ENCODE measurements at places on chromosomes 3 and 15.

GRCh38 chr15:48928877-48929538 is 34.7 kb downstream of the SHC4 start:
- no peak for DNase-seq

GRCh38 chr3:49716691-49717210 is 2.7 kb downstream of the AMIGO3 start:
- no peak for DNase-seq

DNA sequence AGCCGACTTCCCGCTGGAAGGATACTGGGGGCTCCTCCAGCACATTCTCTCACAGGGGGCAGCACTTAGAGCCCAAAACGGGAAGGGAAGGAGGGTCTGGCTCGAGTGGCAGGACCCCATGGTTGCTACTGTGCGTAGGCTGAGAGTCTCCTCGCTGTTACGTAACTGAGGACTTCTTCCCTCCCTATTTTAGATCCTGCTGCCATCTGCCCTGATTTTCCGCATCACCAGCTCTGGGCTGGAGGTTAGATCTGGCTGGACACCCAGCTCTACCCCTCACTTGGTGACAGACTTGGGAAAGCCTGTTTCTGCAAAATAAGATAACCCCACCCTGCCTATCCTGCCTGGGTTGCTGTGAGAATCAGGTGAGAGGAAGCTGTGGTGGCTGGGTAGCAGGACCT is 47.7 kb downstream of the BDH1 start:
- DNase-seq = no peak

DNA sequence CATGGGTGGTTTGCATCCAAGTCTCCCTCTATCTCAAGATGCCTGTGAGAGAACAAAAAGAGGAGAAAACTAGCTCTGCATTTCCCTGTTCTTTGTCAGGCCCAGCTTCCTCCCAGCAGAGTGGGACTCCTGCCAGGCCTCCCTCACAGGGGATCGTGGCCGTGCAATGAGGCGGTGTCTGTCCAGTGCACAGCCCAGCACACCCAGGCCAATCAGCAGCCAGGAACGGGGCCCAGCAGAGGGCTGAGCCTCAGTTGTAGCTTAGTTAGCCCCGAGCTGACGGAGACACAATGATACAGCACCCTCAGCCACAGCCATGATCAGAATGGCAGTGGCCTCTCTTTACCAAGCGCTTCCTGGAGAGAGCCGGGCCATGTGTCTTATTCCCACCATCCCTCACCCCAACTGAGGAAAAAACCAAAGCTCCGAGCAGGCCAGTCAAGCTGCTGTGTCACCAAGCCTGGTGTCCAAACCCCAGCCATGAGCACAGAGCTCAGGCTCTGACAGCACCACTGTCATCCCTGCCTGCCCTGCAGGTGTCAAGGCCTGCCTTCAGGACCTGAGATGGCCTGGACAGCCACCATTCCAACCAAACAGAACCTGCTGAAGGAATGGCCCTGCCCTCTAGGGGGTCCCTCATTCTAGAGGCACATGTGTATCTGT is 71.1 kb downstream of the DNAJB8 start:
- DNase-seq = peak; percentile 32

- no peak for DNase-seq
Observed at GRCh38 chr15:31303726-31304648, 22.6 kb upstream of the KLF13 start.

DNA sequence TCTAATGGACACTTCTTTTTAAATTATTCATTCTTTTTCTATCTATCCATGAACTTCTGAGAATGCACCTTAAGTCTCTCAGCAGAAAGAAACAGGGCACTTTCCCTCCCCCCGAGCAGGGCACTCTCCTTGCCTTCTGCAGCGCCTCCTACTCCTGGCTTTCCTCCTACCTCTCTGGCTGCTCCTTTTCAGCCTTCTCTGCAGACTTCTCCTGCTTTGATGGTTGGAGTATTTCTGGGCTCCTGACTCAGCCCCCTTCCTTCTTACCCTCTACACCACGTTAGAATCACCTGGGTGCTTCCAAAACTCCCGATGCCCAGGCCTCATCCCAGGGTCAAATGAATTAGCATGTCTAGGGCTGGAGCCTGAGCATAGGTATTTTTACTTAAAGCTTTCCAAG is 3.4 kb downstream of the SCN5A start:
- DNase-seq = no peak

GRCh38 chr3:138936741-138937689 is 9.9 kb downstream of the FOXL2 start:
- DNase-seq = no peak

DNA sequence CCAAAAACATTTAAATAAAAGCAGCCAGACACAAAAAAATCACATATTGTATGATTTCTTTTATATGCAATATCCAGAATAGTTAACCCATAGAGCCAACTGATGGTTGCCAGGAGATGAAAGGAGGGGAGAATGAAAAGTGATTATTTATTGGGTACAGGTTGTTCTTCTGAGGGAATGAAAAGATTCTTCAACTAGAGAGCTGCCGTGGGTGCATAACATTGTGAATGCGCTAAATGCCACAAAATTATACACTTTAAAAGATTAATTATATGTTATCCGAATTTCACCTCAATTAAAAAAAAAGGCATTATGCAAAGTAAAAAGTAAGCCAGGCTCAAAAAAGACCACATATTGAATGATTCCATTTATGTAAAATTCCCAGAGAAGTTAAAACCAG is 36.1 kb downstream of the PRKAR2A start:
- no peak for DNase-seq

DNA sequence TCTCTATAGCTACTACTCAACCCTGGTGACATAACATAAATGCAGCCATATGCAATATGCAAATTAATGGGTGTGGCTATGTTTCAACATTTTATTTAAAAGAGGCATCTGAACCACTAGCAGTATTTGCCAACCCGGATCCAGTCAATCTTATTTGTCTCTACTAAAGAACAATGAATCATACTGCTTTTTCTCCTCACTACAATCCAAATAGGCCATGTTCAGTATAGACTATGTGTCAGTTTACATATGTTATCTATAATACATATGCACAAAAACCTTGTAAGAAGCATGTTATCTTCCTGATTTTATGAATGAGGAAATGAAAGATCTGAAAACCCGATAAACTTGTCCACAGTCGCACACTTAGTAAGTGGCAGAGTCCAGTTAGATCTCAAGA is 125.7 kb downstream of the STAG1 start:
- DNase-seq = no peak

DNA sequence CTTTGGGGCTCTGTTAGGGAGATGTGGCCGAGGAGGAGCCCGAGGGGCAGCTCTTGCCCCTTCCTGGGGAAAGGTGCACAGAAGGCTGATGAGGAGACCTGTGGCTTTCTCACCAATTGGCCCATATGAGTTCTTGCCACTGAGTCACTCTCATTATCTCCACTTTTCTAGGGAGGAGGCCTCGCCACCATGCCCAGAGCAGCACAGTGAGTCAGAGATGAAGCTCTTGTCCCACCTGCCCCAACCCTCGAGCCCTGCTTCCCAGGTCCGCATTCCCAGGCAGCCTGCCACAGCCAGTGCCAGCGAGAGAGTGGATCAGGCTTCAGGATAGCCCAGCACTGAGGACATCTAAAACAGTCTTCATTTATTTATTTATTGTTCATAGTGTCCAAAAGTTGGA is 53.5 kb downstream of the AMOTL2 start:
- DNase-seq = no peak

DNA sequence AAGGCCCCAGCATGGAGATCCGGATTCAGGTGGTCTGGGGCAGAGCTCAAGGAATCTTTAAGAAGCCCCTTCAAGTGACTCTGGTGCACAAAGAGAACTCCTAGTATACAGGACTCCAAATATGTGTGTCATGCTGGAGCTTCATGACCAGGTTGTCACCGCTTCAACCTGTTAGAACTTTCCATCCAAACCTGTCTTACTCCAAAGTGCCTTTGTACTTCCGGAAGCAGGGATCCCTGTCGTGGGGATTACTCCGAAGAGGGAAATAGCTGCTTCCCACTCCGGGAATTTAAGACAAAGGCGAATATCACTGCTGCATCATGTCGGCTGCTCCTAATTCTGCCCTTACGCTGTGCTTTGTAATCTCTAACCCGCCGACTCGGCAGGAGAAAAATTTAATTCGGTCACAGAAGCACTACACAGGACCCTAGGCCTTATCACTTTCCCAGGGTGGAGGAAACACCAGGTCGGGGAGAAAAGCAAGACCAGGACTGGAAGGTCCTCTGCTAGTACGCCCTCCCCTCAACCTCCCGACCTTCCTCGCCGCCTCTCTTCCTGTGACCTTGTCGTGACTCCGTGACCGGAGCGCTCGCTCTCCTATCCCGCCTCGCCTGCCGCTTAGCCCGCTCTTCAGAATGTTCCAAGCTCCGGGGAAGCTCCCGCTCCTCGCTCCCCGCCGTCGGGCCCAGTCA is 730 bp downstream of the HIGD1A start:
- peak; percentile 44 for DNase-seq

DNA sequence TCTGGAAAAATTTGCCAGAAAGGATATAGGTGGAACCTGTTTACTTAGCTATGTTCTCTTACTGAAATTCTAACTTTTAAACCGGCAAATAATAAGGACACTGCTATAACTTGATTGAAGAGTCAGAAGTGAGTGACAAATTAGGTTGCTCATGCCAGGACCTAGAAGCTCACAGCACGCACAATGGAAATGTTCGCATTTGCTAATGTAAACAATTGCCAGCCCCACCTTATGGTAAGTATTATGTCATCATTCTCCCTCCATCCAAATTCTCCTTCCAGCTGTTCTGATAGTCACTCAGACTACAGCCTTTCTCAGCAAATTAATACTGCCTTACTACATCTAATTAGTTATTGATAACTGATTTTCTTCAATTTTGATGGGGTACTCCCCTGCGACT is 4.8 kb upstream of the STXBP5L start:
- DNase-seq = no peak

- DNase-seq = peak; percentile 44
Observed at GRCh38 chr3:13896473-13897154, 16.7 kb upstream of the WNT7A start.

DNA sequence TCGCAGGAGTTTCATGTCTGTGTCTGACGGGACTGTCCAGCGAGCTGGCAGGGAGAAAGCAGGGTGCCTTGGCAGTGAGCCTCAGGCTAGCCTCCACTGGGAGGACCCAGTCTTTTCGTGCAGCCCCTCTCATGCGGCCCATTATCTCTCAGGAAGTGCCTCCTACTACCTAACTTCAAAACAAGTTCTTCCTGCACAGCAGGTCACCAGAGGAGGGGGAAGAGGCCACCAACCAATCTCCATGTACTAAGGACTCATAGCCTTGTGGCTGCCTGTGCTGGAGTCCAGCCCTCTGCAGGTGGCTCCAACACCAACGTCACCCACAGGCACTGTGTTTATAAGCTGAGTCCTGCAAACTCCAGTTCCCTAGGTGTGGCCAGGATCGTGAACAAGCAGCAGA is 4.8 kb downstream of the VIPR1 start:
- DNase-seq = no peak

DNA sequence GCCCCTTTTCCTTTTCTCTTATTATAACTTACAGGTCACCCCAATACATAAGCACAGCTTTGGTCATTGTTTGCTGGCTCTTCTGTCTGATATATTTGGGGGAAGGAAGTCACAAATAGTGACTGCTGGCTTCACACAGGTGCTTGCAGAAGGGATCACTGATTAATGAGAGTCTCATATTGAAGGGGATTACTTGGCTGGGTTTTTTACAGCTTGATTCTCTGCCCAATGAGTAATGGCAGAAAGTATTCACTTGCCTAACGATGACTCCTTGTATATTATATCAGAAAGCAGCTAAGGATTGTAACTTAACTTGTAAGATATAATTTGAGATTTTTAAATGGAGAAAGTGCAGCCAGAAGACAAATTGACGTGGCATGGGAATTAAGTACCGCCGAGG is 119.3 kb upstream of the PFN2 start:
- no peak for DNase-seq

GRCh38 chr3:194286375-194287146 is 64.6 kb downstream of the CPN2 start:
- no peak for DNase-seq

- DNase-seq = no peak
Observed at GRCh38 chr3:58884453-58884852, 165.4 kb downstream of the CFAP20DC start.

GRCh38 chr15:28985691-28986090 is 99.9 kb downstream of the APBA2 start:
- no peak for DNase-seq

GRCh38 chr3:54299169-54299935 is 177.0 kb downstream of the CACNA2D3 start:
- no peak for DNase-seq

DNA sequence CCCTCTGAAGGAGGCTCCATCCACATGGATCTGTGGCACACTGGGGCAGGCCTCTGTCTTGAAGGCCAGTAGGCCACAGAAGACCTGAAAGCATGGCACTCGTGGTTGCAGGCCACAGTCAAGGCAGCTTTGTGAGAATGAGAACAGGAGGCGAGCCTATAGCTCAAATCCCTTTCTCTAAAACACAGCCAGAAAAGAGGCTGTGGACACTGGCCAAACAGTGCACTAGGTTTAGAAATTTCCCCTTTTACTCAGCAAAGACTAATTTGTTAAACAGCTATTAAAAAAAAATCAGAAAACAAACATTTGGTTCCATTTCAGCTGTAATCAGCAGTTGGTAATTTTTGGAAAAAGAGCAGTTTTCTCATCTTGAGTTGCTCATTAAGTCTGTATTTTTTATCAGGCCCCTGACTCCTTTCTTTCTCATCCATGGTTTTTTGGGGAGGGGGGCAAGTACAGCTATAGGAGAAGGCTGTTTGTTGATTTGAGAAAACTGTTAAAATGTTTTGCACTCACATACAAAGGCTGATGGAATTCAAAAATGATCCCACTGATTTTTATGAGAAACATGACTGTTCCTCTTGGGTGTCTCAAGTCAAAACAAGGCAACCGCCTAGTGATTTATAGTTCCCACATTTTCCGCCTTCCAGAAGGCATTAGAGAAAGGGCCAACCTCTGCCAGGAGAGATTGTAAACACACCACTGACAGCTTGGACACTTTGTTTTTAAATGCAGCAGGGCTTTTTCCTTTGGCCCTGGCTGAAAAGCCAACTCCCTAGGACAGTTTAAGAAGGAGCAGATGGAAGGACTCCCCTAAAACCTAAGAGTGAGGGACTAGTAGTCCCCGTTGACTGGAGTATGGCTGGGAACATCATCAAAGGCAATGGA is 28.1 kb downstream of the PARP16 start:
- no peak for DNase-seq

GRCh38 chr3:100131241-100131640 is 16.9 kb upstream of the FILIP1L start:
- no peak for DNase-seq
